Calu3 (cell line): ENCODE measurements at places on chromosomes 4 and X. TPM values are rescaled to one million over a fixed set of nuclear protein-coding genes. Genes with fewer than 3 reads are reported as not detected.

DNA sequence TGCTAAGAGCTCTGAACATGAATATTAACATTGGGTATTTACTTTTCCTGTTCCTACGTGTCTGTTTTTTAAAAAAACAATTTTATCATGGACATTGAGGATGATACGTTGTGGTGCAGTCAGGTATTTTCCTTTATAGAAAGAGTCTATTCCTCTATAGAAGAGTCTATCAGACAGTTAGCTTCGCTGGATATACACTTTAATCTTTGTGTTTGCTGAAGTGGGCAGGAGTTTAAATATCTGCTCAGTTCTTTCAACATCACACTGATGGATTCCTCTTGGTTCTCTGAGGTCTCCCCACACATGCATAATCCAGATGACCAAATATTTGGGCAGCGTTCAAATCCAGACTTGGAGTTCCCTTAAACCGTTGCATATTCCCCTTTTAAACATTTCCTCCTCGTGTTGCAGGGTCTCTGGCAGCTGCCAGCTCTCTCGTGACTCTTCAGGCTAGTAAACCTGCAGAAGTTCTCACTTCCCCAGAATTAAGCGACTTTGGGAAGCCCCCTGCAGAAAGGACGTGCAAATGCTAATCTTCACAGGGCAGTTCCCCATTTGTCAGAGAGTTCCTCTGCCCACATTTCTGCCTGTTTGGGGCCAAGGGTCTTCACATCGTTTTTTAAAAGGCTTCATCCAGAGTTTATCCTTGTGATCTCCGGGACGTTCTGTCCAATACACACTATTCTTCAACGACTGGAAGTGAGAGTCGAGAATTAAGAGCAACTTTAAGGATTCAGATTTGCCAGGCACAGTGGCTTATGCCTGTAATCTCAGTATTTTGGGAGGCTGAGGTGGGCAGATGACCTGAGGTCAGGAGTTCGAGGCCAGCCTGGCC lies 20.5 kb upstream of the DHRSX start:
- DNase-seq: no peak

DNA sequence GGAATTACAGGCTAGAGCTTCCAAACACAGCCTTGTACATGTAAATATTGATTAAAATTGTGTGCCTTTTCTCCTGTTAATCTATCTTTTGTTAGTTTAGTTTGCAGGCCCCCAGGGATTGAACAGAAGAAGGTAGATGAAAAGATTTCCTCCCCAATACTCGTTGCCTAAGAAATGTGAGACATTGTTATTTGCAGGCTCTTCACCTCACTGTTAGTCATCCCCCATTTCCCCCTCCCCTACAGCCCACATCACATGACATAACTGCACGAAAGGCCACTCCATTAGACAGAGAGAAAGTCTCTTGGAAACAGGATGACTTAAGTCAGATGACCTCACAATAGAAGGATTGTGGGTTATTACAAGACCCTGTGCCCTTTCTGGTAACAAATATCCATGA lies 13.3 kb upstream of the MID1 start:
- peak; percentile 74 for DNase-seq

The TSPYL2 gene
- 18.8 and 19.9 TPM in 2 replicates for total RNA-seq

DNA sequence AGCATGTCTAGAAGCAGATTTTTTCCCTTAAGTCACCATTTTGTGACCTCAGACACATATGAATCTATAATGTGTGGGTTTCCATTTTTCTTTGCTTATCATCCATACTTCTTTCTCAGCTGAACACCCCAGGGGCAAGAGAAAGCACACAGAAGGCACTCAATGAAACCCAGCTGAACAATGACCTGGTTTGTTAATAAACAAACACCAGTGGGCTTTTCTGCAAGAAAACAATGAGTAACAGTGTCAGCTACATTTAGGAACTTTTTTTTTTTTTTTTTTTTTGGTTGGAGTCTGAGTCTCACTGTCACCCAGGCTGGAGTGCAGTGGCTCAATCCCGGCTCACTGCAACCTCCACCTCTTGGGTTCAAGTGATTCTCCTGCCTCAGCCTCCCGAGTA lies 40.7 kb upstream of the KLF3 start:
- no peak for DNase-seq

DNA sequence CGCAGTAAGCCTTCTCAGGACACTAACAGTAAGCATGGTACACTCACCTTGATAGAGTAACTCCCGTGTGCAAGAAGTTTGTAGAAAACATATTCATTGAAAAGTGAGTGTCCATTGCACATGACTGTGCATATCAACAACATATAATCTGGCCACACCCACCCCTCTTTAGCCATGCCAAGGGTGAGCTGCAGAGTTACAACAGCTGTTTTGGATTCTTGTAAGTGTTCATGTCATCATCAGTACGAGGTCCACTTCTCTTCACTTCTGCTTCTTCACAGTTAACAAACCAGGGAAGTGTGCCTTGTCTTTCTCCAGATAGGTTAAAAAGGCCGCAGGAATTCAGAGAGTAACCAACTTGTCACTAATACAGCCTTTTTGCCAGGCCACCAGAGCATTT lies 116.6 kb downstream of the IRF2 start:
- DNase-seq: no peak

DNA sequence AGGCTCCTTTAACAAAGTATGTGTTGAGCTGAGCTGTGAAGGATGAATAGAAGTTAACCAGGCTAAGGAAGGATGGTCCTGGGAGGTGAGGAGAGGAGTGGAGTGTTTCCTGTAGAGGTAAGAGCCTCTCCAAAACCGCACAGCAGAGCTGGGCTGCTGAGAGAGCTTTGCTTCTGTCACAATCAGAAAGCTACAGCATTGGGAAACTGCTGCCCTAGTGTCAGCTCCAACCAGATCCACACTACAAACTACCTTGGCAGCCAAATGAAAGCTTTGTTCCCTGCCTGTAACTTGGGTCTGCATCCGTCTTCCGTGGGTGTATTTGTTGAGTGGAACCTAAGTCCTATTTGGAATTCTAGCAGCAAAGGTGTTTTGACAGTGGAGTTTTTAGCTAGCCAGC lies 91.8 kb downstream of the REPS2 start:
- DNase-seq: no peak

The CT45A2 gene
- not detected in 2 replicates for total RNA-seq

The VCX2 gene
- total RNA-seq: not detected in 2 replicates

DNA sequence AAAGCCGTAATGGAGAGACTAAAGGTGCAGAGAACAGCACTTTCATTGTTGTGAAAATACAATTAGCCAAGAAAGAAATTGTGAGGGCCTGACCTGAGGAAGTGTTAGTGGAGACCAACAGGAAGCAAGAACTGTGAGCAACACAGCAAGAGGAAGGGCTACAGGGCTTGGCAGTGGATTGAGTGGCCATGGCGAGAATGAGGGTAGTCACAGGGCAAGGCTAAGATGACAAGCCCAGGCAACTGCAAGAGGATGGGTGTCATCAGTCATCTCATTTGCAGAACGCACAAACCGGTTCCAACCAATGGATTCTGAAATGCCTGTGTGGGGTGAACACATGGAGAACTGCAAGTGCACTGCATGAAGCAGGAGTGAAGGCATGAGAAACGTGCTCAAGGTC lies 3.6 kb downstream of the SLC10A6 start:
- DNase-seq: no peak

DNA sequence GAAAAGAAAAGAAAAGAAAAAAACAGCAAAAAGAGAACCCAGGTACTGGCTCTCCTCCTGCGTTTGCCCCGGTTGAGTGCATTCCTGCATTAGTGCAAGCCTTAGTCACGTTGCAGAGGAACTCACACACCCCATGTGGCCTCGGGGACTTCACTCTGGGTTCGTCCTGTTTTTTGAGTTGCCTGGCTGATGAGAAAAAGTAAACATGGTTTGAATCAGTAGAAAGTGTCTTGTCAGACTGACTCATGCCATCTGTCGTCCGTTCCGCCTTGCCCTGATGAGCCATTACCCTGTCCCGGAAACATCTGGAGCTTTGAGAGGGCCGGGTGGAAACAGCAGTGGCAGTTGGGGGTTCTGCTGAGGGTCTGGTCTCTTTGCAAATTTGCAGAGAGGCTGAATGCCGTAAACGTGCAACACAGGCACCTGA lies 16.3 kb downstream of the CD99 start:
- no peak for DNase-seq

DNA sequence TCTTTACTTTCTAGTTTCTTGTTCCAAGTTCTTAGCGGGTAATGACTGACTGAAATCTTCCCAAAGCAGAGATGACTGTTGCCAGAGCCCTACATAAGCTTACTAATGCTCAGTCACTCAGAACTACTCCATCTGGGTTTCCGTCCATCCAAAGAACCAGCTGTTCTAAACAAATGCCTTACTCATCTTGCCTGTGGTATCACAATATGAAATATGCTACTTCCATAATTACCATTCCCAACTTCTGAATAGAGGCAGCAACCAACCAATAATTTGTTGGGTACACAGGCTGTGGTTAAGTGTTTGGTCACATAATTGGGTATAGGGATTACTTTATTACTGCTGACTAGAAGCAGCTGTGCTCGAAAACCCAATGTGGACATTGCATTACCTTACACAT lies 930.2 kb upstream of the DIAPH2 start:
- no peak for DNase-seq

DNA sequence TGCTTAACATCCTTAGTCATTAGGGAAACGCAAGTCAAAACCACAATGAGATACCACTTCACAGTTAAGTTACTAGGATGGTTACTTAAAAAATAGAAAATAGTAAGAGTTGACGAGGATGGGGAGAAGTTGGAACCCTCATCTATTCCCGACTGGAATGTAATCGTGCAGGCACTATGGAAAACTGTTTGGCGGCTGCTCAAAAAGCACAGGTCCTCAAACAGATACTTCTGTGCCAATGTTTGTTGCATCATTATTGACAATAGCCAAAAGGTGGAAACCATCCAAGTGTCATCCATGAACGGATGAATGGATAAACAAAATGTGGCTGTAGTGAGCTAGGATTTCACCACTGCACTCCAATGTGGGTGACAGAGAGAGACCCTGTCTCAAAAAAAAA lies 11.7 kb downstream of the CTAG1B start:
- no peak for DNase-seq

GRCh38 chrX:30943984-30944383 lies 54.9 kb upstream of the TAB3 start:
- DNase-seq: no peak

DNA sequence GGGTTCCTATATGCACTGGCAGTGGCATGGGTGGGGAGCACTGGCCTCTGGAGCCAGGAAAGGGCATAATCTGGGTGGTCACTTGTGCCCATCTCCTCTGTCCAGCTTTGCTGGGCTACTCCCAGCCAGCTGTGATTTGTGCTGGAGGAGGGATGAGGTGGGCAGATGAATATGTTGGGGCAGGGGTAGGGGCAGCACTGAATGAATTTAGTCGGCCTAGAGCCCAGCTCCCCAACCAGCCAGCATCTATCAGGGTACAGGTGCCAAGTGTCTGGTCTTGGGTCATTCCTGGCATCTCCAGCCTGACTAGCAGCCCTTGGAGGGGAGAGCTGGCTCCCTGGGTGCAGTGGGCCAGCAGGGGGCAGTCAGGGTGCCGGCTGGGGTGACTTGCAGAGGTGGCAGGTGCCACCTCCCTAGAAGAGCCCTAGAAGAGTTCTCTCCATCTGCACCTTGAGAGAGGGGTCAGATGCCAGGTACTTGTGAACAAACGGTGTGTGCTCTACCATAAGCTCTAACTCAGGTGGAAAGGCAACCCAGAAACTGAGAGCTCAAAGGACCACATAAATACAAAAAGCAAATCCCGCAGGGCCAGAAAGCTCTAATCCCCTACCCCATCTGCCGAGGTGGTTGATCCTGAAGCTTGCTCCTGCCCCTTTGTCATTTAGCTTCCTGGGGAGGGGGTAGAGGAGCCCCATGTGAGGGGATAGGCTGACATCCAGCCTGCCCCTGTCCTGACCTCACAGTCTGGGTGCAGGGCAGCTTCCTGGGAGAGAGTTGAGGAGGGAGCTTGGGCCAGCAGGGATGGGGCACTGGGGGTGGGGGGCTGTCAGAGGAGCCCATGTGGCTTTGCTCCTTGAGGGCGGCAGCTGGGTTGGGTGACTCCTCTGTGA lies 2.2 kb downstream of the SORCS2 start:
- DNase-seq: peak; percentile 55

The PPEF2 gene
- total RNA-seq: not detected in 2 replicates

The PROM1 gene
- total RNA-seq: 43.8 and 73.9 TPM in 2 replicates

DNA sequence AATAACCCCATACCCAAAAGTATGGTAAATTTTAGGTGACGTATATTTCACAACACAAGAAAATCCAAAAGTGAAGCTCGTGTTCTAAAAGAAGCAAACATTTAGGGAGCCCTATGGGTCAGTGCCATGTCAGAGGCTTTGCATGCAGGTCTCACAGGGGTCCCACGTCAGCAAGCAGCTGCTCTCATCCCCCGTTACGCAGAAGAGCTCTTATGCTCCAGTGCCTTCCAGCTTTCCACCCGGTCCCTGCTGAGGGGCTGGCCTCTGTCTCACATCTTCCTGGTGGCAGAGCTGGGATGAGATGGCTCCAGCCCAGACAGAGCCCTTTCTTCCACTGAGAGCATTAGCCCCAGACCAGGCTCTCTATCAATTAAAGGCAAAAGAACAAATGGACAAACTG lies 82.0 kb downstream of the IRF2 start:
- no peak for DNase-seq

The PRSS48 gene
- not detected in 2 replicates for total RNA-seq

The NHS gene
- total RNA-seq: 14.7 and 19.5 TPM in 2 replicates

DNA sequence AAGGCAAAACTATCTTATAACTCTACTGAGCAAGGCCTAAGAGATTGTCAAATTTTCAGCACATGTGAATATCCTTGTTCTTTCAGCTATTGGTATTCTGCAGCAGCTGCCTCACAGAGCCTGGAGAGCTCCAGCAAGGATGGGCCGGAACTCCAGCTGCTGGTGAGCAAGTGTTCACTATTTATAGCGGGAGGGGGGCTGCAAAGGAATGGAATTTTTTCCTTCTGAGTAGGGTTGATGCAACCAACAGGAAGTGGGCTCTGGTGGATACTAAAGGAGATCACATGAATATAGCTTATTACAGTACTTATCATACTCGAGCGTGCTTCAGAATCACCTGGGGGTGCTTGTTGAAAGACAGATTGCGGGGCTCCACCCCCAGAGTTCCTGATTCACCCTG lies 20.2 kb upstream of the SETD7 start:
- DNase-seq: no peak

DNA sequence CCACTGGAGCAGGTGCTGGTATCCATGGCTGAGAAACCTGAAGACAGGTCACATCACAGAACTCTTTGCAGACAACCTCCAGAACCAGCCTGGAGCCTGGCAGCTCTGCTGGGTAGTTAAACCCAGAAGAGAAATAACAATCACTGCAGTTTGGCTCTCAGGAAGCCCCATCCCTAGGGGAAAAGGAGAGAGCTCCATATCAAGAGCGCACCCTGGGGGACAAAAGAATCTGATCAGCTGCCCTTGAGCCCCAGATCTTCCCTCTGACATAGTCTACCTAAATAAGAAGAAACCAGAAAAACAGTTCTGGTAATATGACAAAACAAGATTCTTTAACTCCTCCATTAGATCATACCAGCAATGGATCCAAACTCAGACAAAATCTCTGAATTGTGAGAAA lies 823.2 kb upstream of the FRG1 start:
- DNase-seq: no peak

- DNase-seq: no peak
These were observed 210.0 kb upstream of the IGFBP7 start for GRCh38 chr4:57320217-57320616.

The MAGEB17 gene
- not detected in 2 replicates for total RNA-seq
